ENCODE measurements at places on chromosomes 7 and 10.

GRCh38 chr7:46767071-46767470, 814.8 kb downstream of the TNS3 start:
- no peak for DNase-seq

GRCh38 chr10:102647443-102648268, 3.4 kb downstream of the TRIM8 start:
- no peak for DNase-seq

DNA sequence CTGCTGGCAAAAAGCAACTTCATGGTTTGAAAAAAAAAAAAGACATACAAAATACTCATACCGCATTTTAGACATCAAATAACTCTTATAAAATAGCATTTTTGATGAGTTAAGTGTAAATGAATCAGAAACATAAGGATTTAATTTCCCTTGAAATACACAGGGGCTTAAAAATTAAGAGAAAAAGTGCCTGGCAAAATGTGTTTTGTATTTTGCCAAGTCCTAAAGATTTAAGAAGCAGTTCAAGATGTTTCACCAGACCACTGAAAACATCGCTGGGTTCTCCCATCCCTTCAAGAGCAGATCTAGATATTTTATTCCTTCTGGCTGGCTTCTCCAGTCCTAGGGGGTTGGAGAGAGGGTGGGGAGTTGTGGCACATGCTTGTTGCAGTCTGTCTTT, 396.4 kb downstream of the INHBA start:
- DNase-seq = no peak

- peak; percentile 46 for DNase-seq
Observed at GRCh38 chr7:93622036-93623033, 47.8 kb upstream of the CALCR start.

Data from A172 (cell line).